ENCODE measurements at places on chromosomes 13 and 19. TPM values are rescaled to one million over a fixed set of nuclear protein-coding genes. Genes with fewer than 3 reads are reported as not detected.

DNA sequence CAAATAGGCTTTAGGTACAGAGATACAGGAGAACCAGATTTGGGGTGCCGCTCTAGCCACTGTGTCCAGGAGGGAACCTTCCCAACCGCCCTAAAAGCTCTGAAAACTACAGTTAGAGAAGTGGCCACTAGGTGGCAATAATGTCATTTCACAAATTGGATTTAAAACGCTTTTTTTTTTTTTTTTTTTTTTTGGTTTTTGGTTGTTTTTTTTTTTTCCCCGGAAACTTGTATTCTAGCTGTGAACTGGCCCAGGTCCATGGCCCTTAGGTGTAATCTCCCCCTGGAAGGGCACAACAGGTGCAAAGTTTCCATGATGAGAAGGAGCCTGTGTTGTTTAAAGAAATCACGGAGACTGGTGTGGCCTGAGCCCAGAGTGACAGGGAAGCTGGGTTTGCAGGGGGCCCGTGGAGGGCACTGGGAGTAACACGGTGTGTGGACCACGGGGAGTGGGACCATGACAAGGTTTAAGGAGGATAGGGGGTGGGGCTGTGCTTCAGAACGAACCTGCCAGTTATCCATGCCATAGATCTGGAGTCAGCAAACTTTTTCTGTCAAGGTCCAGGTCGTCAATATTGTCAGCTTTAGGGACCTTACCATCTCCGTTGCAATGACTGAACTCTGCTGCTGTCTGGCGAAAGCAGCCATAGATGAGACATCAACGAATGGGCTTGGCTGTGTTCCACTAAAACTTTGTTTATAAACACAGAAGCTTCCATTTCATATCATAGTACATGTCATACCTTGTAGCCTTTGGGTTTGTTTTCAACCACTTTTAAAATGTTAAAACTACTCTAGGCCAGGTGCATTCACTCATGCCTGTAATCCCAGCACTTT lies 10.1 kb downstream of the OR1I1 start:
- DNase-seq, result peak; percentile 58

Gene PSG11
- not detected for total RNA-seq

GRCh38 chr13:25571237-25571636 lies 199.5 kb downstream of the ATP8A2 start:
- no peak for DNase-seq

- DNase-seq, result no peak
Observed at GRCh38 chr13:34913040-34913439, 29.0 kb upstream of the NBEA start.

GRCh38 chr19:1351381-1351851 lies 32.3 kb upstream of the NDUFS7 start:
- no peak for DNase-seq

GRCh38 chr13:43965459-43965845 lies 85.7 kb downstream of the LACC1 start:
- no peak for DNase-seq

Gene DENND1C
- total RNA-seq, result not detected

DNA sequence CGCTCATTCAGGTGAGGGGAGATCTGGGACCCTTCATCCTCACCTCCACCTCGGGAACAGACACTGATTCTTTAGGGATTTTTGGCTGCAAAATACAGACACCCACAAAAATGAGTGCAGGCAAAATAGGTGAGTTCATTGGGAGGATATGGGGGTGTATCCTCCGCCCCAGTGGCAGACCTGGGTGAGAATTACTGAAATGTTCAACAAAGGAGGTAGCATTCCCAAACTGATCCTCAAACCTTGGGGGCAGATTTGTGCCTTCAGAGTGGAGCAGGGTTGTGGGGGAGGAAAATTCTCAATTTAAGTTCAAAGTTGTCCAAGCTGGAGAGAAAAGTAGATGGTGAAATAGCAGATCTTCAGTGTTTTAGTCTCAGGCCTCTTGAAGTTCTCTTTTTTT lies 31.3 kb upstream of the SIN3B start:
- DNase-seq, result no peak

DNA sequence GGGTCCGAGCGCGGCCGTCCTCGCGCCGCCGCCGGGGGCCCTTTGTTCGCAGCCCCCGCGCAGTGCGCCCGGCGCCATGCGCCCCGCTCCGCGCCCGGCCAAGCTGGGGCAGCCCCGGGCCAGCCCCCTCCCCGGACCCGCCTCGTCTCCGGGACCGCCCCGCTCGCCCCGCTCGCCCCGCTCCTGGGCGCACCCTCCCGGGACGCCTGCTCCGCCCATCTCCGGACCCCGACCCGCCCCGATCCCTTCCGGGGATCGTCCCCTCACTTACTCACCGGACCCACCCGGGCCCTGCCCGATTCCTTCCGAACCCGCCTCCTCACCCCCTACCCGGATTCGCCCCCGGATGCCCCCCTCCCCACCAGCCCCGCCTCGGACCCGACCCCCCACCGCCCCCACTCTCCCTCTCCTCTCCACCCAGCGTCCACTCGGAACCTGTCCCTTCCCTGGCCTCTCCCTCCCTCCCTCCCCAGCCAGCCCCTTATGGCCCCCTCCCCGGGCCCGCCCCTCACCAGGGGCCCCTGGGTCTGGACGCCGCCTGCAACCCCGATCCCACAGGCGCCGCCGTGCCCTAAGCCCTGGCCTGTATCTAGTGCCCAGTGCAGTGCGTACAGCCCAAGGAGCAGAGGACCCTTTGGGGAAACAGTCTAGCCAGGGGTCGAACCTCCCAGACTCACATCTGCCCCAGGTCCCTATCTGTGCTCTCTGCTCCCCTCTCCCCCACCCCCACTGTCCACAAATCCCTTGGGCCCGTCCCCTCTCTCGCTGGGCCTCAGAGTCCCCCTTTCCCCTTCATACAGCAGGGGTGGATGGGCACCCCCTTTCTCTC lies at the start of gene CPAMD8:
CPAMD8 (minus strand) TSS at position 105 of the 829 bp plus-strand sequence. CDS start 168 bp downstream, outside the sequence.
- DNase-seq, result no peak

DNA sequence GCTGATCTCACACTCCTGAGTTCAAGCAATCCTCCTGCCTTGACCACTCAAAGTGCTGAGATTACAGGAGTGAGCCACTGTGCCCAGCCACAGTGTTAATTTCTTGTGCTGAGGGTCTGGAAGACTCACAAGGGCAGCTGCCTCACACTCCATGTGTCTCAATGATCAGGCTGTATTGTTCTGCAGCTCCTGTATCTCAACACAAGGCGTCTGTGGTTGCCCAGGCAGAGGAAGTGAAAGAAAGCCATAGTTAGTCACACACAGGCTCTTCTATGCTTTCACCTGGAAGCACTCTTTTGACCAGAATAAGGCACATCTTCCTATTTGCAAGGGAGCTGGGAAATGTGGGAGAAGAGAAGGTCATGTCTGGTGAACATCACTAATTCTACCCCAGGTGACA lies 107.3 kb upstream of the ZNF507 start:
- no peak for DNase-seq

Gene IGFL3
- not detected for total RNA-seq

GRCh38 chr13:25864116-25864515 lies 187.7 kb downstream of the SHISA2 start:
- no peak for DNase-seq

GRCh38 chr13:109128121-109128520 lies 498.7 kb downstream of the MYO16 start:
- no peak for DNase-seq

DNA sequence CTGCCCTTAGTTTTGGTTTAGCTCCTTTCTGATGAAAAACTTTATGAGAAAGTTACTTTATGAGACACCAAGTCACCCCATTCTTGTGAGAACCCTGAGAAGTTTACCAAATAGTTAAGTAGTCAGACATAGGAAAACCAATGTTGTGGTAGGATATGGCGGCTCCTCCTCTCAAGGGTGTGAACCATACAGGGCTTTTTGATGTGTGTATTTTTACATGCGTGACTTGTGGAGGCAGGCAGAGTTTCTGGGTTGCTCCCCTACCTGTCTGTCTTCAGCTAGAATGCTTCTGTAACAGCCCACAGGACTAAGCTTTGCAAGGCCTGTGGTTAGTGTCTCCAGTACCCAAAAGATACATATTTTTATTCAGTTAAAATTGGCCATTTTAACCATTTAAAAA lies 18.3 kb downstream of the UBAC2 start:
- no peak for DNase-seq

Gene ZNF610
- total RNA-seq, result 6.5 TPM

Gene UQCR11
- 85.5 TPM for total RNA-seq

Gene RFPL4A
- total RNA-seq, result 89.1 TPM

All from Daoy (cell line).